Stimulated activated CD8-positive, alpha-beta memory T cell treated with anti-CD3 and anti-CD28 coated beads, Interleukin-4, amount 100 ng/mL, for 24 hours (primary cell): ENCODE measurements at places on chromosomes 2 and 18.

GRCh38 chr2:13604951-13605661, 888.4 kb downstream of the TRIB2 start:
- DNase-seq, result no peak

DNA sequence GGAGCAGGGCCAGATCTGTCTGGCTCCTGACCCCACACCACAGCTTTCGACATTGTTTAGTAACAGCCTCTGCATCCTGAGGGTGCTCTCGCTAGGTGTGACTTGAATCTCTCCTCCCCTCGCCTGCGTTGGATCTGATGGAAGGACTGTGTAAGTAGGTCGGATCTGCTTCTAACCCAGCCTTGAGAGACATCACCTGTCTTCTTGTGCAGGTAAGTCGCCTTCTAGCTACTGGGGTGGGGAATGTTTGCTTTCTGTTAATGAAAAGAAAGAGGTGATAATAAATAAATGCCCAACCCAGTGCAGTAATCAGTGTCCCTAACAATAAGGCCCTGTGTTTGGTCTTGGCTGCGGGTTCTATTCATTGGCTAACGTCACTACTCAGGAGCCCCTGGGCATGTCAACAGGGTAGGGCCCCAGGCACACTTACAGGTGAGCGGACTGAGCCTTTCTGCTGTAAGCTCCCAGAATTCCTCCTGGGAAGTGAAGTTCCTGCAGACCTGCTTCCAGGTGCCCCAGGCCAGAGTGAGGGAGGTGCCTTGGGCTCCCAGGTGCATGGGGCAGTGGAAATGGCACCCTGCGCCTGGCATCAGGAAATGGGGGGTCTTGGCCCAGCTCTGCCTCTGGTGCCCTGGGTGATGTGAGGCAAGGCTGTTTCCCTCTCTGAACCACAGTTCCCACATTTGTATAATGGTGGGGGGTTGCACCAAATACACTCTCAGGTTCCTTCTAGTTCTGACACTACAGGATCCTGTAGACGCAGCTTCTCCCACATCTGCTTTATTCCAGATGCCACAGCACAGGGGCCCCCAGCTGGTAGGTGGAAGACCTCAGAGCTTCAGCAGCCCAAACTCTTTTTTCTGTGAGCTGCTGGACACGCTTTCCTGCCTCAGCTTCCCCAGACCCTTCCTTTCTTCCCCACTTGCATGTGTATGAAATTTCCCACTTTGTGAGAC, 11.2 kb upstream of the FOSL2 start:
- DNase-seq, result no peak

DNA sequence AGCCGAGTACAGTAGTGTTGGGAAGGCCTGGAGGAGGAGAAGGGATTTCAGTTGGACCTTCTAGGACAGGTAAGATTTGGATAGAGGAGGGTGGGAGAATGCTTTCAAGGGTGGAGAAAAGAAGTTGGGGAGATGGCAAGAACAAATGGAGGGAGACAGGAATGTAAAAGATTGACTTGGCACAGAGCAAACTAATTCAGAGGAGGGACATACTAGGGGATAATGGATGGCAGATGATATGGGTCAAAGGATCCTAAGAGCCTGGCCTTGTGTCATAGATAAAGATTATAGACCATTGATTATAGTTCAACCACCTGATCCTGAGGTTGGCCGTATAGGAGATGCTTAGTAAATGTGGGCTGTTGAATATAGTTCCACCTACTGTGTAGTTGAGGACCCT, 12.4 kb downstream of the WDR43 start:
- no peak for DNase-seq

DNA sequence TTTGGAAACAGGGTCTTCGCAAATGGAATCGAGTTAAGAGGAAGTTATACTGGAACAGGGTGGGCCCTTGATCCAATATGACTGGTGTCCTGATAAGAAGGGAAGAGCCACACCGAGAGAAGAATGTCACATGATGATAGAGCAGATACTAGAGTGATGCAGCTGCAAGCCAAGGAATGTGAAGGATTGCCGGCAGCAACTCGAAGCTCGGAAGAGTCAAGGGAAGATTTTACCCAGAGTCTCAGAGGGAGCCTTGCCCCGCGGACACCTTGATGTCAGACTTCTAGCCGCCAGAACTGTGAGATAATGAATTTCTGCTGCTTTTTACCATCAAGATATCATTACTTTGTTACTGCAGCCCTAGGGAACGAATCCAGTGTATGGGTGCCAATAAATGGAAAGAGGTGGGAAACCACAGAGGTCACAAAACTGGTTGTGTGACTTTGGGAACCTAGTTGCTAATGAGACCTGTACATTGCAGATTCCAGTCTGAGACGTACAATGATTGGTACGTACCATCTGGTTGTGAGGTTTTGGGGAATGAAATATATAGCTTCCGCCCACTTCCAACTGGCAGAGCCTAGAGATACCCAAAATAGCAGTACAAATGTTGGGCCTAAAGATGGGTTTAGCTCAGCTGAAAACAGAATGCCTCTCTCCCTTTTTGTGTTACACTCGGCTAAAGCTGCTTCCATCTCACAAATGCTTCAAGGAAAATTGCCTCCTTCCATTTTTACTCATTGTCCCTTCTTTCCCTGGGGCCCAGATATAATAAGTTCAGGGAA, 28.6 kb upstream of the VWA3B start:
- no peak for DNase-seq

- no peak for DNase-seq
Measured at GRCh38 chr2:164896226-164896625, 54.6 kb upstream of the COBLL1 start.

- DNase-seq, result no peak
Measured at GRCh38 chr2:29293830-29294438, 178.7 kb downstream of the CLIP4 start.

DNA sequence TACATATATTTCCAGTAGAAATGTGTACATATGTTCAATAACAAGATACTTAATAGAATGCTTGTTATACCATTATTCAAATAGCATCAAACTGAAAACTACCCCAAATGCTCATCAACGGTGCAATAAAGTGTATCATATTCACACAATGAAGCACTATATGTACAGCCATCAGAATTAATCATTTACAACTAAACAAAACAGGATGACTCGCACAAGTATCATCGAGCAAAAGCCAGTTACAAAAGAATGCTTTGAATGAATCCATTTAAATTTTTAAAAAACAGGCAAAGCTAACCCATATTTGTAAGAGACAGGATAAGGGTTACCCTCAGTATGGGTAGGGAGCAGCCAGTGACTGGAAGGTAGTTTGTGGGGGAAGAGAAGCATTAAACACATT, 132.8 kb upstream of the PDE1A start:
- DNase-seq, result no peak

- DNase-seq, result no peak
Measured at GRCh38 chr2:205868053-205868452, 185.8 kb downstream of the NRP2 start.

- DNase-seq, result no peak
Measured at GRCh38 chr2:132484144-132484543, 67.5 kb downstream of the GPR39 start.
